ENCODE measurements at places on chromosomes 11 and 22.
A peak's percentile ranks its signal among the peaks of the same experiment; 100 is the strongest.

- no peaks in the 10 kb centered on the region for H3K36me3 ChIP-seq
- DNase-seq: no peak
- H3K4me3 ChIP-seq: no peak overlapping the region
- no peaks in the 10 kb centered on the region for H3K27me3 ChIP-seq
- no peaks in the 10 kb centered on the region for H3K4me1 ChIP-seq
- no peak overlapping the region for H3K27ac ChIP-seq
These were observed 6.8 kb upstream of the PIM3 start for GRCh38 chr22:49953680-49954344.

DNA sequence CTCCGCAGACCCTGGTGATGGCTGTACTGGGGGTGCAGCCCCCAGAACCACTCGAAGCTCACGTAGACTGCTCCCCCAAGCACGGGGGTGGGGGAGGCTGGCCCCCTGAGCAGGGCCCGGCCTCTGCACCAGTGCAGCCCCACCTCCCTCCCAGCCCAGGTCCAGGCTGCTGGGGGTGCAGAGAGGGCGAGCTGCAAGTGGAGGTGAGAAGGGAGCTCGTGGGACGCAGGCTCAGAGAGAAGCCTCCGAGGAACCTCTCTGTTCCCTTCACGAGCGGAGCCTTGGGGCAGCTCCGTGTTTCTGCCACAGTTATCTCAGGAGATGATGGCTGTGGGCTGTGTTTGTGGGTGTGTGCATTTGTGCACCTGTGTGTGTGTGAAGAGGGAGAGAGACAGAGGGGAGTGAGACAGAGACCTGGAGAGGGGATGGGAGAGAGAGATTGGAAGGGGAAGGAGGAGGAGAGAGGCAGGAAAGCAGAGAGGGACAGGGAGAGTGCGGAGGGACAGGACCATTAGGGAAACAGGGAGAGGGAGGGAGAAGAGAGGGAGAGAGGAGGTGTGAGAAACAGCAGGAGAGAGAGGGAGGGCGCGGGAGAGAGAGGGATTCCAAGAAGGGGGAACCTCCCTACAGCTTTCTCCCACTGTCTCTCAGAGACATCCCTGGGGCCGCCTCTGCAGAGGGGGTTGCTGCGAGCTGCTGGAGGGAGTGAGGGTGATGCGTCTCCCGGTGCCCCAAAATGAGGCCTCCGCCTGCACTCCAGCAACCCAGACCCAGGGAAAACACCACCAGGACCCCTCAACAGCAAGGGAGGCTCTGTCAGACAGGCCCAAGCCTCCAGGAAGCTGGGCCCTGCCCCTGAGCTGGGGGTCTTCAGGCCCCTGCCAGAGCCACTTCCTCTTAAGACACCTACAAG is 1488.6 kb downstream of the BRD1 start:
- DNase-seq: no peak

GRCh38 chr22:47127441-47127871 is 365.0 kb downstream of the TBC1D22A start:
- no peak for DNase-seq
- H3K4me3 ChIP-seq: no peak overlapping the region
- peaks cover 3% of the 10 kb centered on the region for H3K36me3 ChIP-seq
- no peaks in the 10 kb centered on the region for H3K4me1 ChIP-seq
- H3K27ac ChIP-seq: no peak overlapping the region

DNA sequence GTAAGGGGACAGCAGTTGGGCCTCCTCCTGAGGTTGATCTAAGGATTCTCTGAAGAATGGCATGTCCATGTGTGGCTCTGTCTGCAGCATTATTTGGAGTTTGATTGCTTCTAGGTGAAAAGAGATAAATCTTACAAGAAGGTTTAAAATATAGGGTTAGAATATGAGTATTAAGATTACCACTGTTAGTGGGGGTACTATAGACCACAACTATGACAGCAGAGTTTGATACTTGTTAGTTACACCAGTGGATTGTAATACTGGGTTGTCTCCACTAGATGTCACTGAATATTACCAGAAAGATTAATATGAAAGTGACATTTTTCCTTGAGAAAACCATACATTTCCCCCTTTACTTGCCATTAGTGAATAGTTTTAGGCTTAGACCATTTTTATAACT is 47.9 kb downstream of the ZNF280B start:
- H3K27me3 ChIP-seq: peaks cover 29% of the 10 kb centered on the region
- no peaks in the 10 kb centered on the region for H3K4me1 ChIP-seq
- no peak overlapping the region for H3K27ac ChIP-seq
- H3K36me3 ChIP-seq: no peaks in the 10 kb centered on the region

DNA sequence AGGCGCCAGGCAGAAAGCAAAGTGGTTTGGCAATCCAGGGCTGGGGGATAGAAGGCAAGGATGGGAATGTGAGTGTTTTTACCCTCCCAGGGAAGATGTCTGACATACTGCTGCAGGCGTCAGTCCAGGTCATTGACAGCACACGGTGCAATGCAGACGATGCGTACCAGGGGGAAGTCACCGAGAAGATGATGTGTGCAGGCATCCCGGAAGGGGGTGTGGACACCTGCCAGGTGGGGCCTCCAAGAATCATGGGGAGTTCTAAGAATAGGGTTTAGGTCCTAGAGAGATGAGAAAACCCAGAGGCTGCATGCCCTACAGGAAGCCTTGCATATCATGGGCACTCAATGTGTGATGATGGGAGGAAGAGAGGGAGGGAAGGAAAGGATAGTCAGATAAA is 28.3 kb upstream of the SMIM35 start:
- H3K27me3 ChIP-seq: no peaks in the 10 kb centered on the region
- no peak for DNase-seq
- H3K4me1 ChIP-seq: peaks cover 3% of the 10 kb centered on the region
- no peak overlapping the region for H3K27ac ChIP-seq

DNA sequence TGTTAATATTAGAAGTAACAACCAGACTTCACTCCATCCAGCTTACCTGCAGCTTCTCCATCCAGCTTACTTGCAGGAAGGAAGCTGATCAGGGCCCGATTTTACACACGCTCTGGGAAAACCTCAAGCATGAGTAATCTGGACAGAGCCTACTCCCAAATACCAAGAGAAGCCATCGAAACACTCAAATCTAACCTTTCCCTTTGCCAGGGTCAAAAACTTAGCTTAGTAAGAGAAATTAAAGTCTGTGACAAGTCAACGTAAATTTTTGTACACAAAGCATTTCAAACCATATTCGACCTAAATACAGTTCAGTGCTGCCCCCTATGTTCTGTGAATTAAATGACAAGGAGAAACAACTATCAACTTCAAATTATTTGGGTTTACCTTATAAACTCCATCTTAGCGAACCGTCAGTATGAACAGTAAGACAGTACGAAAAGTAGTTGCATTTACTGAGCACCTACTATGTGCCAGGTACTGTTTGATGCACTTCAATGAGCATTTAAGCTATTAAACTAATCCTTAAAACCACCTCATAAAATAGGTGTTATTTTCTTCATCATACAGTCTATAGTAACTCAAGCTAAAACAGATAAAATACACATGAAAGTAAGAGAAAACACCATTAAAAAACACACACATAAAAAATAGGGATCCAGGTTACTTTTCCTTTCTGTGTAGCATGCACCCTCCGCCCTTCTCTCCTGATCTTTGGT is 36.9 kb downstream of the ARFGAP3 start:
- DNase-seq: no peak
- H3K4me1 ChIP-seq: no peaks in the 10 kb centered on the region
- no peaks in the 10 kb centered on the region for H3K27me3 ChIP-seq
- H3K4me3 ChIP-seq: no peak overlapping the region

- H3K27ac ChIP-seq: peak overlapping the region; percentile 98
- H3K4me3 ChIP-seq: peak overlapping the region; percentile 29
- no peaks in the 10 kb centered on the region for H3K27me3 ChIP-seq
These were observed 1.0 kb upstream of the POLD4 start for GRCh38 chr11:67354075-67355022.

DNA sequence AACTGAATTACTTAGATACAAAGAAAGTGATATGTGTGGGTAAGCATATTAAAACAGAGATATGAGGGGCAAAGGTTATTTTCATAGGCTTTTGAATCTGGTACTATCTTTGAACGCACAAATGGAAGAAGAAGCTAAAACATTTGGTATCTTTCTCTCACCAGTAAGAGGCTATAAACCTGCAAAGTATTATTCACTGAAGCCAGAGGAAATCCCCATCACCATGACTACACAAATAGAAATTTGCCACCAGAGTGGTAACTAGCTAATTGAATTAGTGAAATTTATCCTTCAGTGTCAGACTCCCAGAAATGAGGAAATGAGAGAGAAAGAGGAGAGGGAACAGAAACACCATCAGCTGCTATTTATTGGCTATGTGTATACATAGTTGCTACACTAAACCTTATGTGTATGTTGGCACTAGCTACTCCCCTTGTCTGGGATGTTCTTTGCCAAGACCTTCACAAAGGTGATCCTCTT is 503.4 kb downstream of the DLG2 start:
- H3K4me3 ChIP-seq: no peak overlapping the region
- H3K27ac ChIP-seq: no peak overlapping the region
- no peak for DNase-seq
- H3K36me3 ChIP-seq: no peaks in the 10 kb centered on the region
- H3K27me3 ChIP-seq: no peaks in the 10 kb centered on the region

DNA sequence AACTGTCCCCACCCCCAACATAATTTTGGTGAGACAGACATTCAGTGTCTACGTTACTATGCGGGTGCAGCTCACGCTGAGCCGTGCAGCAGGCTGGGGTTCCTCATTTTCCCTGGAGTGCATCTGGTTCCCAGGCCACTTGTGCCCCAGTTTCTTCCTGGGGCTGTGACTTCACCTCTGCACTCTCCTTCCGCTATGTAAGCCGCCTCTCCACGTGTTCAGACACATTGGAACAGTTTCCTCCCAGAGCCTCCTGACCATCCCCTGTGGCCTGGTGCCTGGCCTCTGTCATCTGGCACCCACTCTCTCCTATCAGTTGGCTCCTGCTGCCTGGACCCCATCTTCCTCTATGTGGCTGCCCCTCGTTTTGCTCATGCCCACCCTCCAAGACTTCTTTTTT is 46.2 kb upstream of the A4GALT start:
- peaks cover 33% of the 10 kb centered on the region for H3K27me3 ChIP-seq
- no peak overlapping the region for H3K27ac ChIP-seq
- DNase-seq: no peak
- H3K36me3 ChIP-seq: no peaks in the 10 kb centered on the region
- no peak overlapping the region for H3K4me3 ChIP-seq

GRCh38 chr11:103534959-103535358 is 425.7 kb downstream of the DYNC2H1 start:
- no peaks in the 10 kb centered on the region for H3K4me1 ChIP-seq
- H3K36me3 ChIP-seq: no peaks in the 10 kb centered on the region
- H3K27me3 ChIP-seq: no peaks in the 10 kb centered on the region
- DNase-seq: no peak
- H3K27ac ChIP-seq: no peak overlapping the region

- DNase-seq: no peak
- no peak overlapping the region for H3K27ac ChIP-seq
- H3K4me3 ChIP-seq: no peak overlapping the region
- no peaks in the 10 kb centered on the region for H3K27me3 ChIP-seq
- no peaks in the 10 kb centered on the region for H3K4me1 ChIP-seq
These were observed 478.9 kb upstream of the CHORDC1 start for GRCh38 chr11:90701716-90702115.

DNA sequence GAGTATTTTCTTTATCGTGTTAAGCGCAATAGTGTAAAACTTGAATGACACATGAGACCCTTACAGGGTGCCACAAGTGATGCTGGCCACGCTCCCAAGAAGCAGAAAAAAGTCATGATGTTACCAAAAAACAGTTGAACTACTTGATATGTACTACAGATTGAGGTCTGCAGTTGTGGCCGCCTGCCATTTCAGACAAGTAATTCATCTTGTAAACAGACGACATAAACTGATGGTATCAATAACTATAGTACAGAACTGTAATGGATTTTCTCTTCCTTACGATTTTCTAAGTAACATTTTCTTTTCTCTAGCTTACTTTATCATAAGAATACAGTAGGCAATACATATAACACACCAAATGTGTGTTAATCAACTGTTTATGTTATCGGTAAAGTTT is 5.5 kb downstream of the CD59 start:
- no peaks in the 10 kb centered on the region for H3K36me3 ChIP-seq
- H3K4me3 ChIP-seq: no peak overlapping the region
- H3K4me1 ChIP-seq: peaks cover 4% of the 10 kb centered on the region
- H3K27ac ChIP-seq: no peak overlapping the region
- no peak for DNase-seq
- H3K27me3 ChIP-seq: no peaks in the 10 kb centered on the region

- H3K27ac ChIP-seq: no peak overlapping the region
- no peaks in the 10 kb centered on the region for H3K4me1 ChIP-seq
- no peak overlapping the region for H3K4me3 ChIP-seq
- no peaks in the 10 kb centered on the region for H3K36me3 ChIP-seq
- H3K27me3 ChIP-seq: peaks cover 29% of the 10 kb centered on the region
These were observed 414.8 kb downstream of the BUD13 start for GRCh38 chr11:116357784-116358544.

- no peaks in the 10 kb centered on the region for H3K4me1 ChIP-seq
- no peak for DNase-seq
- H3K27me3 ChIP-seq: no peaks in the 10 kb centered on the region
- H3K4me3 ChIP-seq: no peak overlapping the region
These were observed 59.3 kb downstream of the DGCR2 start for GRCh38 chr22:19062943-19063308.

GRCh38 chr22:41401781-41402648 is 20.3 kb downstream of the TEF start:
- H3K27me3 ChIP-seq: no peaks in the 10 kb centered on the region
- no peak overlapping the region for H3K27ac ChIP-seq
- H3K36me3 ChIP-seq: peaks cover 11% of the 10 kb centered on the region
- no peak overlapping the region for H3K4me3 ChIP-seq

DNA sequence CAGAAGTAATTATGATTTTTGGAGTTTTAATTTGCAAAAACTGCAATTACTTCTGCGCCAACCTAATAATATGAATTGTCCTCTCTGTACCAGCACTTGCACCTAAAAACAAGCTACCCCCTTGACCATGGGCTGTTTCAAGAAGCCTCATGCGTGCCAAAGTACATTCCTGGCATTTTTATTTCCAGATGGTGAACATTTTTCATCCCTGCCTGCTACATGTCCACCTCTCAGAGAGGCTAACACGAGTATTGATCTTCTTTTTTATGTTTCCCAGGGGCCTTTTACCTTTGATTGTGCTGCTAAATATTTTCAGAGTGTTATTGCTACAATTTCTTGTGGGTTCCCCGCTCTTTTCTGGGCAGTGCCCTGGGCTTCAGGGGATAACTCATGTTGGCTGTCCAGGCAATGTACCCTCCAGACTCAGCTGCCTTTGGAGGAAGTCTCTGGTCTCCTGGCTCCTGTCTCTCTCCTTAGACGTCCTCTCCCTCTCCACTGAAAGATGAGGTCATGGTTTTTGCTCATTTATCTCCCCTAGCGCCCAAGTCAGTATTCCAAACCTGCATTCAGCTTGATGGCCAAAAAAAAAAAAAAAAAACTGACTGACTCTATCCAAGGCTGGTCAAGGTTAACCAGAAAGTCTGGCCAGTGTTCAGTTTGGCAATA is 86.2 kb upstream of the ASPHD2 start:
- H3K4me1 ChIP-seq: no peaks in the 10 kb centered on the region
- no peak overlapping the region for H3K4me3 ChIP-seq
- no peak for DNase-seq
- H3K36me3 ChIP-seq: no peaks in the 10 kb centered on the region
- no peak overlapping the region for H3K27ac ChIP-seq
- H3K27me3 ChIP-seq: peaks cover 20% of the 10 kb centered on the region
